Calu3 (cell line): ENCODE measurements at places on chromosomes 13 and 19.
A peak's percentile ranks its signal among the peaks of the same experiment; 100 is the strongest.

GRCh38 chr19:33933931-33934330, 137.3 kb downstream of the KCTD15 start:
- H3K4me1 ChIP-seq = no peaks in the 10 kb centered on the region
- DNase-seq = no peak
- H3K27ac ChIP-seq = no peak overlapping the region
- H3K36me3 ChIP-seq = no peaks in the 10 kb centered on the region
- H3K4me3 ChIP-seq = no peak overlapping the region
- H3K27me3 ChIP-seq = peaks cover 98% of the 10 kb centered on the region

GRCh38 chr13:98879957-98880356, 97.9 kb downstream of the DOCK9 start:
- no peaks in the 10 kb centered on the region for H3K27me3 ChIP-seq
- no peak overlapping the region for H3K27ac ChIP-seq
- H3K4me3 ChIP-seq = no peak overlapping the region
- peaks cover 5% of the 10 kb centered on the region for H3K36me3 ChIP-seq
- DNase-seq = no peak

GRCh38 chr13:66659701-66660467, 570.3 kb downstream of the PCDH9 start:
- H3K27me3 ChIP-seq = no peaks in the 10 kb centered on the region
- H3K36me3 ChIP-seq = no peaks in the 10 kb centered on the region
- H3K4me1 ChIP-seq = peaks cover 6% of the 10 kb centered on the region
- H3K27ac ChIP-seq = peak overlapping the region; percentile 61
- DNase-seq = no peak
- H3K4me3 ChIP-seq = peak overlapping the region; percentile 32

- no peak overlapping the region for H3K4me3 ChIP-seq
- no peaks in the 10 kb centered on the region for H3K36me3 ChIP-seq
- no peaks in the 10 kb centered on the region for H3K4me1 ChIP-seq
- H3K27ac ChIP-seq = no peak overlapping the region
Measured at GRCh38 chr13:93265800-93266199, 39.2 kb downstream of the GPC6 start.

- peak overlapping the region; percentile 58 for H3K27ac ChIP-seq
- peaks cover 14% of the 10 kb centered on the region for H3K36me3 ChIP-seq
- no peak for DNase-seq
- peaks cover 8% of the 10 kb centered on the region for H3K4me1 ChIP-seq
Measured at GRCh38 chr19:53521373-53522202, 16.4 kb upstream of the ZNF331 start.

GRCh38 chr13:43072394-43072793, 49.0 kb downstream of the DNAJC15 start:
- H3K4me3 ChIP-seq = no peak overlapping the region
- no peak overlapping the region for H3K27ac ChIP-seq
- no peak for DNase-seq
- H3K36me3 ChIP-seq = no peaks in the 10 kb centered on the region
- no peaks in the 10 kb centered on the region for H3K4me1 ChIP-seq
- no peaks in the 10 kb centered on the region for H3K27me3 ChIP-seq

DNA sequence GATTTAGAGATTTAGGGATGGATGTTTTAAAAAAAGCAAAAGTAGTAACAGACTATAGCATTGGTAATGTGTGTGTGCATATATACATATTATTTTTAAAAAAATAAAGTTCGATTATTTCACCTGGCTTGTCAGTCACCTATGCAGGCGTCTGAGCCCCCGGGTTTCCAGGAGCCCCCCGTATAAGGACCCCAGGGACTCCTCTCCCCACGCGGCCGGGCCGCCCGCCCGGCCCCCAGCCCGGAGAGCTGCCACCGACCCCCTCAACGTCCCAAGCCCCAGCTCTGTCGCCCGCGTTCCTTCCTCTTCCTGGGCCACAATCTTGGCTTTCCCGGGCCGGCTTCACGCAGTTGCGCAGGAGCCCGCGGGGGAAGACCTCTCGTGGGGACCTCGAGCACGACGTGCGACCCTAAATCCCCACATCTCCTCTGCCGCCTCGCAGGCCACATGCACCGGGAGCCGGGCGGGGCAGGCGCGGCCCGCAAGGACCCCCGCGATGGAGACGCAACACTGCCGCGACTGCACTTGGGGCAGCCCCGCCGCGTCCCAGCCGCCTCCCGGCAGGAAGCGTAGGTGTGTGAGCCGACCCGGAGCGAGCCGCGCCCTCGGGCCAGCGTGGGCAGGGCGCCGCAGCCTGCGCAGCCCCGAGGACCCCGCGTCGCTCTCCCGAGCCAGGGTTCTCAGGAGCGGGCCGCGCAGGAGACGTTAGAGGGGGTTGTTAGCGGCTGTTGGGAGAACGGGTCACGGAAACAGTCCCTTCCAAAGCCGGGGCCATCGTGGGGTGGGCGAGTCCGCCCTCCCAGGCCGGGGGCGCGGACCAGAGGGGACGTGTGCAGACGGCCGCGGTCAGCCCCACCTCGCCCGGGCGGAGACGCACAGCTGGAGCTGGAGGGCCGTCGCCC, 840 bp upstream of the CCNA1 start:
- no peak overlapping the region for H3K4me3 ChIP-seq
- H3K4me1 ChIP-seq = peaks cover 8% of the 10 kb centered on the region
- H3K36me3 ChIP-seq = no peaks in the 10 kb centered on the region
- no peaks in the 10 kb centered on the region for H3K27me3 ChIP-seq
- no peak overlapping the region for H3K27ac ChIP-seq

DNA sequence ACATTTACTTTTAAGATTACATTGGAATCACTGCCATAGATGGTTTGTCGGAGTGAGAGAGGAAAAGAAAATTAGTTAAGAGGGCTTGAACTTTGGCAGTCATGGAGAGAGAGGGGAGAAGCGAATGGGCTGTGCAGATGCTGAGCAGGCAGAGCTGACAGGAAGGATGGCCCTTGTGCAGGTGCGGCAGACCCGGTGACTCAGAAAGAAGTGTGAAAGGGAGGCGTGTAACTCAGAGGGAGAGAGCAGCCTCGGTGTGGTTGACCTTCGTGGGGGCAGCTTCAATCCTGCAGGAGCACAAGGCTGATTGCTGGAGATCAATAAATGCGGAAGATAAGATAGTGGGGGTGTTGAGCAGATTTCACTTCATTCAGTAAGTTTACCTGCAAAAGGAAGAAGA, 76.9 kb downstream of the TNFSF13B start:
- H3K36me3 ChIP-seq = no peaks in the 10 kb centered on the region
- H3K27me3 ChIP-seq = no peaks in the 10 kb centered on the region
- H3K4me1 ChIP-seq = peaks cover 10% of the 10 kb centered on the region

DNA sequence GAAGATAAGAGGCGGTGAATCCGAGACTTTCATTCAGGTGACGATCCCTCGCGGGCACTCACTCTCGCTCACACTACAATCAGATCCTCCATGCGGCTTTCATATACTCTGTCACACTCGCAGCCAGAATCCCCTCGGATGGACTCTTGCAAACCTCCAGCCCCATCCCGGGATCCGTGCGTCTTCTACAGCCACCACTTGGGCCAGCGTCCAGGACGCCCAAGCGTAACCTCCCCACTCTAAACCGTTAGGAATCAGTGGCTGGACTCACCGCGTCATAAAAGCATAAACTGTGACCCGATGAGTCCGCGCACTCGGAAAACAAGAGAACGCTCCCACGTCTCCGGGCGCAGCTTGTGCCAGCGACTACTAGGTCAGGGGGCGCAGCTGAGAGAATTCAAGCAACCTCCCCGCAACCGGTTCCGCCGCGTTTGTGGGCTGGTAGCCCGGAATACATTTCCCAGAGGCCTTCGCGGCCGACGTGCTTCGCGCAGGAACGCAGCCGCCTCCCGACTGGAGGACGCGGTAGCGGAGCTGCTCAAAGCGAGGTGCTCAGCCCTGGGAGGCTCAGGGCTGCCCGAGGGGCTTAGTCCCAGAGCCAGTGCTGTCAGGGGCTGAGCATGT, 27.6 kb downstream of the ZNF607 start:
- peaks cover 5% of the 10 kb centered on the region for H3K36me3 ChIP-seq
- H3K27ac ChIP-seq = no peak overlapping the region
- no peaks in the 10 kb centered on the region for H3K27me3 ChIP-seq
- no peak for DNase-seq
- no peak overlapping the region for H3K4me3 ChIP-seq

DNA sequence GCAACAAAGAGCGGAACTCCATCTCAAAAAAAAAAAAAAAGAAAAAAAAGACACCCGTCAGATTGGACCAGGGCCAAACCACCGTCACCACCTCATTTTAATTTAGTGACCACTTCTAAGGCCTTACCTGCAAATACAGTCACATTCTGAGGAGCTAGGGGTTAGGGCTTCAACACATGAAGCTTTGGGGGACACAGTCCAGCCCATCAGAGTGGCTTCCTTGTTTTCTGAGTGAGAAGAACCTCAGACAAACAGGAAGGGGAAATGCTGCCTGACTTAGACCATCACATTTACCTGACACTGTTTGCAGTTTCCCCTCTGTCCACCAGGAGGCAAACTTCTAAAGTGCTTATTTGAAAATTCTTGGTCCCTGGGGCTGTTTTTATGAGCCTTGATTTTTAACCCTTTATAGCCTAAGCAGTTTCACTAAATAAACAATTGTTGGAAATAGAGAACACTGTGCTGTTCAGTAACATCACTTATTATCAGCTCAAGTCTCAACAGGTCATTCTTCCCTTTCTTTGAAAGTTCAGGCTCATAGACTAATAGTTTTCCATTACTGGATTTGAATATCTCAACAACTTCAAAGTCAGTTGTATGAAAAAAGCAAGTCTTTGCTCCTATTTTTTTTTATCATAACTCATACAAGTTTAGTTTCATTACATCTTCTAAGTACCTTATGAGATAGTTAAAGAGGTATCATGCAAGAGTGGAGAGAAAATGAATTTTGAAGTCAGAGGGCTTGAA, 74.9 kb upstream of the WASF3 start:
- no peak overlapping the region for H3K27ac ChIP-seq
- no peaks in the 10 kb centered on the region for H3K27me3 ChIP-seq
- no peaks in the 10 kb centered on the region for H3K36me3 ChIP-seq
- peak; percentile 59 for DNase-seq
- H3K4me1 ChIP-seq = peaks cover 14% of the 10 kb centered on the region
- H3K4me3 ChIP-seq = no peak overlapping the region

- peaks cover 25% of the 10 kb centered on the region for H3K36me3 ChIP-seq
- peaks cover 2% of the 10 kb centered on the region for H3K4me1 ChIP-seq
- DNase-seq = no peak
- peak overlapping the region; percentile 56 for H3K4me3 ChIP-seq
Measured at GRCh38 chr19:1651568-1652291, 685 bp downstream of the TCF3 start.

DNA sequence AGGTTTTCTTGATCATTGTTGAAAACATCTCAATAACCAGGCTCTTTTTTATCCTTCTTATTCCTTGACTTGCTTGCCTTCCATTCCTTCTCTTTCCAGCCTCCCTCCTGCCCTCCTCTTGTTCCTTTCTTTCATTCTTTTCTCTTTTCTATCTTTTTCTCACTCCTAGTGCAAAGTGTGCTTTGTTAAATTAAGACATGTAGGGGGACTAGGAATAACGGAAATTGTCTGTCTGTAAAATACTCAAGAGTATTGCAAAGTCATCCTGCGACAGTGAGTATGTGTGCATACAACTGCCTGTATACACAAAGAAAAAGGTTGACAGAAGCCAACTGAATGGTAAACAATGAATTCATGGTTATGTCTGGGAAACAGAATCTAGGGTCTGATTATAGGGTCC, 70.1 kb downstream of the LRRC63 start:
- no peaks in the 10 kb centered on the region for H3K4me1 ChIP-seq
- no peaks in the 10 kb centered on the region for H3K36me3 ChIP-seq
- no peak for DNase-seq
- no peaks in the 10 kb centered on the region for H3K27me3 ChIP-seq
- no peak overlapping the region for H3K27ac ChIP-seq

- DNase-seq = no peak
- no peak overlapping the region for H3K27ac ChIP-seq
- H3K4me1 ChIP-seq = no peaks in the 10 kb centered on the region
- H3K36me3 ChIP-seq = no peaks in the 10 kb centered on the region
- H3K27me3 ChIP-seq = peaks cover 20% of the 10 kb centered on the region
Measured at GRCh38 chr19:18782559-18783225, 8.4 kb downstream of the COMP start.

DNA sequence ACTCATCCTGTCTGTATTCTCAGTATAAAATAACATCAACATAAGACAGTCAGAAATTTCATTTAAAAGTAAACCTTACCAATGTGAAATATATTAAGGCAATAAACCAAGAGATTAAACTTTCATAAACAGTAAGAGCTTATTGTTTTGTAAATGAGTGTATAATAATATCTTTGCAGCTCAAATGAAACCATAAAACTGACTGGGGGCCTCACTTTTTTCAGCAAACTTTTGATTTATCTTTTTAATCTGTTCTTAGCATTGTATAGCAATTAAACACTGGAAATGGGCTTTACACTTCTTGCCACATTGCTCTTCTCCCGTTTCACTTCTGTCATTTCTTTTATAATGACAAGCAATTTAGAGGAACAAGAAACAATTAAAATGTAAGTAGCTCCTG, 580.3 kb downstream of the GPC6 start:
- no peaks in the 10 kb centered on the region for H3K4me1 ChIP-seq
- H3K27ac ChIP-seq = no peak overlapping the region
- H3K36me3 ChIP-seq = no peaks in the 10 kb centered on the region
- no peaks in the 10 kb centered on the region for H3K27me3 ChIP-seq
- no peak for DNase-seq

DNA sequence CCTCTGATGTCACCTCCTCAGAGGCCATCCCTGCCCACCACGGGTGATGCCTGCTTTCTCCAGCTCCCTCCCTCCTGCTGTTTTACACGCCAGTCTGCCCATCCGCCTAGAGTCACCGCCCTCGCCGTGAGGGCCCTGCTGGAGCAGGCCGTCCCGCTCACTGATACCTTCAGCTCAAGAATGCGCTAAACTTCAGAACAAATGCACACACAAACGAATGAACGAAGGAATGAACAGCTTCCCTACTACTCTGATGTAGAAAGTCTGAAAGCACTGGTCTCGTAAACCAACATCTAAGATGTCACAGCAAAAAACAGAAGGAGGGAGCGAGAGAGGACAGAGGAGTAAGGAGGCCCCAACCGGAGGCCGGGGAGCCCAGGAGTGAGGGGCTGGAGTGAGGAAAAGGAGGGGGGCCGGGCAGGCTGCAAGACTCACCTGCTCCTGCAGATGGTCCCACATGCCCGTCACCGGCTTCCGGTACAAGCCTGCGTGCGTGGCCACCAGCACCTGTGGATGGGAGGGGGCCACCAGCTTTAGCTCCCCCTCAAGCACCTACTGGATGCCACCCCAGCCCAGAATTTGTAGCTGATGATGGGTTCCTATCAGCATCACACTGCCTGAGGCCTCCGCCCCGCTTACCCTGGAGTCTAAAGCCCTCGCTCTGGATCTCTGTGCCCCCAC, 4.0 kb downstream of the PNKP start:
- peak overlapping the region; percentile 47 for H3K27ac ChIP-seq
- H3K27me3 ChIP-seq = no peaks in the 10 kb centered on the region
- peaks cover 36% of the 10 kb centered on the region for H3K36me3 ChIP-seq
- H3K4me3 ChIP-seq = no peak overlapping the region
- H3K4me1 ChIP-seq = peaks cover 38% of the 10 kb centered on the region
